ENCODE measurements at places on chromosomes 2 and 18. TPM values are rescaled to one million over a fixed set of nuclear protein-coding genes. Genes with fewer than 3 reads are reported as not detected.

Gene TMEM200C
- total RNA-seq, result under 0.01 TPM

- DNase-seq, result no peak
Observed at GRCh38 chr18:3468833-3469232, 18.9 kb downstream of the TGIF1 start.

GRCh38 chr2:189553504-189554088 is 27.0 kb downstream of the SLC40A1 start:
- DNase-seq, result no peak

Gene DYNC1I2
- 36.9 TPM for total RNA-seq

DNA sequence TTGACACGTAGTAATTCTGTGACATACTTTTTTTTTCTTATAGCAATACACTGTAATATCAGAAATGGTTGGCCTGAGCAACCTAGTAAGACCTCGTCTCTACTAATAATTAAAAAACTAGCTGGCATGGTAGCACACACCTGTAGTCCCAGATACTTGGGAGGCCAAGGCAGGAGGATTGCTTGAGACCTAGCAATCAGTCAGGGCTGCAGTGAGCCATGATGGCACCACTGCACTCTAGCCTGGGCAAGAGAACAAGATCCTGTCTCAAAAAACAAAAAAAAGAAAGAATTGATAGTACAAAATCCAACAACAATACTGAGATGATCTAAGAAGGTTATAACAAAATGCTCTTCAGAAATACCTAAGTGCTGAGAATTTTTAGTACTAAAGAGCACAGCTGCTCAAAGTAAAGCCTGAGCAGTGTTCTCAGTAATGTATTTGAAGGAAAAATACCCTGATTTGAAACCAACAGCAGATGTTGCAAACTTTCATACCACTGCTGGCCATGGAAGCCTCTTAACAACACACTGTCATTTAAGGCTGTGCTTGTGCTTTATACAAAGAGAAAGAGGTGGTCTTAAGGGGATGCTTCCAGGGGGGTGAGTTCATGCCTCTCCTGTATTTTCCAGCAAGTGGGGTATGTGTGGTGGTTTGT is 132.6 kb upstream of the CDCA7 start:
- DNase-seq, result no peak

GRCh38 chr2:182618672-182619079 is 97.4 kb upstream of the DNAJC10 start:
- DNase-seq, result no peak

- DNase-seq, result no peak
Observed at GRCh38 chr2:126643431-126643830, 12.5 kb upstream of the GYPC start.

DNA sequence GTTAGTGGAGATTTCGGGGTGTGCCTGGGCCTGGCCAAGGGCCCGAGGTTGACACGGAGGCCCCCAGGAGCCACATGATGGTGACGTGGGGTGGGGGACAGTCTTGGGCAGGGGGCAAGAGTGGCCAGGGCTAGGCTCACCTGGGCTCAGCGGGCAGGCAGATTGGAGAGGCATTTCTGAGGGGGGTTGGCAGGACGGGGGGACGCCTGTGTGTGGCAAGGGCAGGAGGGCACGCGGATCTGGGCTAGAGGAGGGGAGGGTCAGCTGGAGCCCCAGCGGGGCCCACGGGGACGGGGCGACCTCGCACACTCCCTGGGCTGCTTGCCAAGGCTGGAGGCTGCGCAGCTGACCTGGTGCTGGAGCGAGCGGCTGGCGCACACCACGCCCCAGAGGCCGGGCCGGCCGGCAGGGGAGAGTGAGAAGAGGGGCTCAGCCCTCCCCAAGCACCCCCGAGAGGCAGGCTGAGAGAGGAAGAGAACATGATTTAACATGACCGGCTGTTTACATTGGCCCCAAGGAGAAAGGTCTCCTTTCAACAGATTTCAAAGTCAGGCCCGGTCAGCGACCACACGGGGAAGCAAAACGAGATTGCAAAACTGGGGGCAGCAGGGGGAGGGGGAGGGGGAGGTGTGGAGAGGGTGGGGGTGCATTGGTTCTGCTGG is 38.0 kb upstream of the SNED1 start:
- peak; percentile 66 for DNase-seq

- no peak for DNase-seq
Observed at GRCh38 chr2:66034467-66034866, 400.5 kb upstream of the MEIS1 start.

GRCh38 chr2:12046641-12047040 is 300.2 kb downstream of the LPIN1 start:
- DNase-seq, result no peak

Gene POTEJ
- total RNA-seq, result not detected

Measured in pancreas (tissue), 10 donors.